A549 treated with Mapracorat at 1 μM for 4 hours (cell line): ENCODE measurements at places on chromosomes 4 and X. TPM values are rescaled to one million over a fixed set of nuclear protein-coding genes. Genes with fewer than 3 reads are reported as not detected.

The VGLL1 gene
- total RNA-seq, result not detected in 5 replicates

The SPACA5 gene
- total RNA-seq, result not detected in 5 replicates

The GPRASP1 gene
- total RNA-seq, result 0.22 to 0.35 TPM (median 0.26 TPM) in 5 replicates

The H2BW2 gene
- not detected in 5 replicates for total RNA-seq

The VCX2 gene
- not detected in 5 replicates for total RNA-seq

The NLRP2B gene
- not detected in 5 replicates for total RNA-seq

The ANOS1 gene
- total RNA-seq, result 0.02 to 0.20 TPM (median 0.08 TPM) in 4 of 5 replicates, not detected in the other

The GLRB gene
- 0.59 to 1.2 TPM (median 1.1 TPM) in 5 replicates for total RNA-seq

The RNF212 gene
- 1.6 to 2.6 TPM (median 2.2 TPM) in 5 replicates for total RNA-seq

The TGIF2LX gene
- not detected in 5 replicates for total RNA-seq

The LRIT3 gene
- 0.05 to 0.06 TPM in 2 of 5 replicates, not detected in the others for total RNA-seq

The DCLK2 gene
- total RNA-seq, result 8.8 to 10.4 TPM (median 9.7 TPM) in 5 replicates

The MTMR8 gene
- 0.53 to 1.1 TPM (median 0.65 TPM) in 5 replicates for total RNA-seq

The APBB2 gene
- total RNA-seq, result 7.2 to 12.3 TPM (median 8.5 TPM) in 5 replicates

The MAGEC3 gene
- not detected in 5 replicates for total RNA-seq

The S100P gene
- total RNA-seq, result 54.2 to 116 TPM (median 104 TPM) in 5 replicates

The KLB gene
- total RNA-seq, result 0.08 to 0.16 TPM (median 0.13 TPM) in 5 replicates

The ZFX gene
- 7.8 to 9.0 TPM (median 8.2 TPM) in 5 replicates for total RNA-seq

The SSX1 gene
- not detected in 5 replicates for total RNA-seq
